Stomach (tissue), 19 donors: ENCODE measurements at places on chromosomes 4 and X.

DNA sequence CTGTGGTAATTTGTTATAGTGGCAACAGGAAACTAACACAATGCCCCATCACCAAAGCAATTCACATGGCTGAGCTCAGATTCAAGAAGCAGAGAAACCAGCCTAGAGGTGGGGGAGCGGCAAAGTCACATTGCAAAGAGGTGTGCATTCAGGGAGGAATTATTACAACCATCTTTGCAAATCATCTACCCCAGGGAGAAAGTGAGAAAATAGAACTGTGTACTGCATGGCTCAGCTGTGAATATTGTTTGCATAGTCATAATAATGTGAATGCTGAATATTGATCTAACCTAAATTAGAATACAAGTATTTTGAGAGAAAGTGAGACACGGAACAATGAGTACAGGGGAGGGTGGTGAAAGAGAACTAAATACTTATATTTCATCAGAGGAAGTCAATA, 387.9 kb downstream of the BCOR start:
- DNase-seq: no peak

DNA sequence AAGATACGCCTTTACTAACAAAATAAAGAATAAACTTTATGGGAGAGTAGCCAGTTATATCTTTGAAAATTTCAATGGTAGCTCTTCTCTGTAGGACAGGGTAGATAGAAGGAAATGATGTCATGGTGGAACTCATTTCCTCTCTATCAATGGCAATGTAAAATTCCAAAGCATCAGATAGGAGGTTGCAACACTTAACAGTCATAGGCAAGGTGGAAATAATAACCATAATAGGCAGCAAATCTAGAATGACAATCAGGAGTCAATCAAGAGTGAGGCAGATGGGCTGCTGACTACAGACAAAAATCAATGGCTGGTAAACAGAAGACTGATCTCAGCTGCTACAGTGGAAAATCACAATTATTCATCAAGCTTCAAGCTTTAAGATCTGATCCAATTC, 53.9 kb upstream of the TET2 start:
- no peak for DNase-seq

GRCh38 chr4:129543299-129543698, 447.3 kb downstream of the C4orf33 start:
- DNase-seq: no peak

DNA sequence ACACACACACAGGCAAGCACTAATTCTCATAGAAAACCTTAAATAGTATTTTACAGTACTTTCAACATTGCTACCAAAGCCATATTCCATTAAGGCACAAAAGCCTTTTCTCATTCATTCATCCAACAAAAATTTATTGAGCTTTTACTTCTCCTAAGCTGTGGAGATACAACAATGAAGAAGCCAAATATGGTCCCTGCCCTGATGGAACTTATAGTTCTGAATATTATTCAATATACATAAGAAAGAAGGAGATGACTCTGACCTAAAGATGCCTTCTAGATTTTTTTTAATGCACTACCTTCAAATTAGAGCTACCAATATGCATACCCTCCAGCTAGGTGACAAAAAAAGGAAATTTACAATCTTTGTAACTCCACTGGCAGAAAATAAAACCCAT, 90.0 kb upstream of the WDR44 start:
- DNase-seq: no peak

- no peak for DNase-seq
Observed at GRCh38 chr4:73742490-73743160, 2.3 kb downstream of the CXCL8 start.

DNA sequence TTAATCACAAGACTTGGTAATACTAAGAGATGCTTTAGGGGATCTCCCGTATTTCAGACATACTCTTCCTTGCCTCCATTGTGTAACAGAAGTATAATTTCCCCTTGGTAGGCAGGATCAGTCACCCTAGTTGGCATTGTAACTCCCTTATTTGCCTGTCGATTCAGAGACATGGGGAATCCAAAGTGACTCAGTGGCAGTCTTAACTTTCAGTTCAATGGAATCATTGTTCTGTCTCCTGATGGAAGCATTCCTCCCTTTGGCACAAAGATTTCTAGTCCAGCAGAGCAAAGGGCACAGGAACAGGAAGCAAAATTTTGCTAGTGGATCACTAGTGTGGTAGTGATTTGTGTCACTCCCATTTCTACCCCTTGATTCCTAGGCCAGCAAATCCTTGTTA, 80.4 kb downstream of the DCUN1D4 start:
- DNase-seq: no peak

GRCh38 chr4:39062094-39062769, at the start of gene KLHL5:
KLHL5 (plus strand) TSS chr4:39062232; CDS start chr4:39062653, 421 bp downstream.
- DNase-seq: peak; percentile 32

- DNase-seq: no peak
Observed at GRCh38 chr4:188680004-188680666, 540.9 kb downstream of the TRIML1 start.

- DNase-seq: no peak
Observed at GRCh38 chrX:6732101-6732500, 197.2 kb upstream of the VCX3A start.

DNA sequence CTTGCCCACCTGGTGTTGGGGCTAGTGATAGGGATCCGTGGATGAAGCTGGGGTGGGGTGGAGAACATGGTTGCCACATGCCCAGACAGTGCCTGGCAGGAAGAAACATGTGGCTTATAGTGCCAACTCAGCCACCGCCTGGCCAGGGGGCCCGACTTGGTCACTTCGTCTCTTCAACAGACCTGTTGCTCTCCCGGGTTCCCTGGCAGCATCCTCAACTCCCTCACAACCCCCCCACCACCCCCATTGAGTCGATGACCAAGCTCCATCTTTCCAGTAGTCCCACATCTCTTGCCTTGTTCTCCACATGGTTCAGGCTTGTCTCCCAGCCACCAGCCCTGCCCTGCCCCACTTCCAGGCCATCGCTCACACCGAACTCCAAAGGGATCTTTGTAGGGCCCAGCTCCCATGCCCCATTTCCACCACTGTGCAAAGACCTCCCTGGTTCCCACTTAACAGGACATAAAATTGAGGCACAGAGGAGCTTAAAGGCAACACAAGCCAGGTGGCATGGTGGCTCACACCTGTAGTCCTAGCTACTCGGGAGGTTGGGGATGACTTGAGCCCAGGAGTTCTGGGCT, 7.8 kb downstream of the PNCK start:
- no peak for DNase-seq

DNA sequence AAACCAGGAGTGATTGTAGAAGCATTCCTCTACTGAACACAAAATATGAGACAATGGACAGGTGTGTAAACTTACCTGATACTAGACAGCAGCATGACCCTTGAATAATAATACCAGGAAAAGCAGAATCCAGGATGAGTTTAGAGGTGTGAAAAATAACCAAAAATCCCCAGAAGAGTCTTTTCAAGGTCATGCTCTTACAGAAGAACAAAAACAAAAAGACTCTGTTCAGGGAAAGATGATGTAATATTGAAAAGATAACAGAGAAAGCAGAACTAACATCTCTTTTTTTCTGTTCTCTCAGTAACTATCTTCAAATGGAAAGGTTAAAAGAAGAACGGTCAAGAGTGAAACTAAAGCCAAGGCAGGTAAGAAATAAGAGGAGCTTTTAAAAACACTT, 14.0 kb upstream of the ARHGAP10 start:
- no peak for DNase-seq

GRCh38 chrX:70509078-70509477, 64.4 kb downstream of the DLG3 start:
- DNase-seq: no peak

DNA sequence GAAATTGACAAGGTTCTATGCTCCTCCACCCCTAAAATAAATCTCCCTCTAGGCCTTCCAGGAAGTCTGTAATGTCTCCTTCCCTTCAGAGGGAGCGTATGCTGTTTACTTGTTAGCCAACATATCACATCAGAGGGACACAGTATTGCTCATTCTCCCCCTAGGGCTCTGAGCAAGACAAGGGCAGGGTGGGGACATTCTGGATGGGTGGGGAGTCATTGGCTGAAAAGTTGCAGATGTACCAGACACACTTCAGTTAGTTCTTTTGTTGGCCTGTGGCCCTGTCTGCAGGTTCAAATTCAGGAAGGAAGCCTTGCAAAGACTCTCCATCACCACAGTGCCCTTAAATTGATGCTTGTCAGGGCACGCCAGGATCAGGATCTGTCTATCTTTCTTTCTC, 106.3 kb upstream of the TEX13D start:
- peak; percentile 9 for DNase-seq

- no peak for DNase-seq
Observed at GRCh38 chrX:19698122-19698521, 182.8 kb upstream of the MAP3K15 start.

DNA sequence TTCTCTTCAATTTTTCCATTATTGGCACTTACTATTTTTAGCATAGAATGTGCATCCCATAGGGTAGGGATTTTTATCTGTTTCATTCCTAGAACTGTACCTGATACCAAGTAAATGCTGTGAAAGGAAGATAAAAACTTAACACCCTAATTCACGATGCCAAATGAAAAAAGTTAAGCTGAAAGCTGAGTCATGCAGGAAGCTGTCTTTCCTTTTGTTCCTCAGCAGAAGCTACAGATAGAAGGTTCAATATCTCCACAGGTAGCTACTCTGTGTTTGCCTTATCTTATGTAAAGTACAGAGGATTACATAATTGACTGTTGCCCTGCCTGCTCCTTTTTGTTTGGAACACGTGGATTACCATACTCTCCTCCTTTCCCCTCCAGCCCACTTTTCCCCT, 77.0 kb downstream of the LRP2BP start:
- DNase-seq: no peak

DNA sequence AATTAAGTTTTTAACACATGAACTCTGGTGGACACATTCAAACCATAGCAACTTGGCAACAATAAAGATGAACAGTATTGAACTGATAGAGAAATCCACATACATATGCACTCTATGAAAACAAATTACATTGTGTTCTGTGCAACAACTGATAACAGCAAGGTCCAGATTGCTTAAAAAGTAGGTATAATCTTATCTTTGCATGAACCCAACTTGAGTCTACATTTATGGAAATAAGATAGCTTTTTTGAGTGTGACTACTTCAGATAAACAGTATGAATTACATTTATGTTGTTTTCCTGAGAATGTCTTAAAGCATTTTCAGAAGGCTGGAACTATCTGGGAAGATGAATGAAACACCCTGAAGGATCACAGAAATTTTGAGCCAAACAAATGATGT, 212.6 kb upstream of the GK2 start:
- DNase-seq: no peak

- no peak for DNase-seq
Observed at GRCh38 chrX:113033966-113034680, 193.5 kb upstream of the AMOT start.
